ENCODE measurements at places on chromosomes 6 and 20. TPM values are rescaled to one million over a fixed set of nuclear protein-coding genes. Genes with fewer than 3 reads are reported as not detected.

The PBOV1 gene
- total RNA-seq, result not detected

The TSHZ2 gene
- total RNA-seq, result not detected

The FNDC1 gene
- not detected for total RNA-seq

GRCh38 chr20:61636531-61637116 is 384.6 kb downstream of the CDH4 start:
- no peak for DNase-seq

DNA sequence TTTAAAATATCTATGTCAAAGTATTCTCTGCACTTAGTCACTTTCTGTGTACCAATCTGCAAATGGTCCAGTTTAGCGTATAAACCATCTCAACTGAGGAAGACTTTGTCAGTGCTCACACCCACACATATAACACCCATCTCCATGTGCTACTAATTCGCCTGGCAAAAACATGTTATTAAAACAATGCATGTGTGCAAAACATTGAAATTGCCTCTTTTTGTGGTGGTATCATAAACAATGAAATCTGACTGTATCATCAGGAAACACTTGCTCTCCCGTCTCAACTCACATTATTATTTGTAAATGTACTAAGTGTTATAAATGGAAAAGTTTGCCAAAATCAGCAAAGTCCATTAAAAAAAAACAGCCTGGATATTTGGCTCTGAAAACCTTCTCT is 105.9 kb upstream of the FOXC1 start:
- no peak for DNase-seq

GRCh38 chr6:22146678-22146930 is 150.2 kb downstream of the PRL start:
- no peak for DNase-seq

DNA sequence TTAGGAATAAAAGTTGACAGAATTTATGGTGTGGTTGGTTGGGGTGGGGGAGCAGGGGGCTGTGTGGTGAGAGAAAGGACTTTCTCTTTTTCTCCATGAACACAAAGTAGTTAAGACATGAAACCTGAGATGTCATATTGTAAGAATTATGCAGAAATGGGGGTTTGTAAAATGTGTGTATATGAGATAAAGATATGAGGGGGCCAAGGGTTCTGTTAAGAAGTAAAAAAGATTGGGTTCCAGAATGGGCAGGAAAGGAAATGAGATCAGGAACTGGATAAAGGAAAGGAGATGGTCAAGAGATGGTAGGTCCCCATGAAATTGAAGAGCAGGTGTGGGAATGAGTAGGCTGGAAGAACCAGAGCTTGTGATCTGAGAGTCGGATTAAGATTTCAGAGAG is 9.7 kb downstream of the RNF146 start:
- no peak for DNase-seq
